Retinal pigment epithelial cell (primary cell): ENCODE measurements at places on chromosomes 4 and X.

DNA sequence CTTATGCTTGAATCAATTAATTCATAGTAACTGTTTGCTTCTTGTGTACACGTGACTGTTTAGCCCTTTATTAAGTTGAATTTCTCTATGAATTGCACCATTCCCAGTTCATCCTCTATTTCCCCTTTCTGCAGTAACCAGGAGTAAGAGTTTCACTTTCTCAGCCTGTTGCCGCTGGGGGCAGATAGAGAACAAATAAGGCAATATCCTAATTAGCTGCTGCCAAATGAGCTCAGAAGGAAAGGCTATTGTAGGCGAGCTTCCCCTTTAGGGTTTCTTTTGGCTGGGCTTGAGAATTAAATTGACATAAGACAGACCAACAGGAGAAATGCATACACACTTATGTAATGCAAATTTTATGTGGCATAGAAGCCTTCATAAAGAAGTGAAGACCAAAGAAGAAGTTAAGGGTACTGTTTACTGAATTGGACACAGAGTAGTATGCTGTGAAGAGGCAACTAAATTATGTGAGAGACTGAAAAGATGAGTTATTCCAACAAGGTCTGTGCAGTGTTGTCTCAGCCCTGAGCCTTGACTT, 1594.7 kb downstream of the TECRL start:
- DNase-seq, result no peak

GRCh38 chr4:38037612-38038011, 77.4 kb downstream of the PTTG2 start:
- no peak for DNase-seq

DNA sequence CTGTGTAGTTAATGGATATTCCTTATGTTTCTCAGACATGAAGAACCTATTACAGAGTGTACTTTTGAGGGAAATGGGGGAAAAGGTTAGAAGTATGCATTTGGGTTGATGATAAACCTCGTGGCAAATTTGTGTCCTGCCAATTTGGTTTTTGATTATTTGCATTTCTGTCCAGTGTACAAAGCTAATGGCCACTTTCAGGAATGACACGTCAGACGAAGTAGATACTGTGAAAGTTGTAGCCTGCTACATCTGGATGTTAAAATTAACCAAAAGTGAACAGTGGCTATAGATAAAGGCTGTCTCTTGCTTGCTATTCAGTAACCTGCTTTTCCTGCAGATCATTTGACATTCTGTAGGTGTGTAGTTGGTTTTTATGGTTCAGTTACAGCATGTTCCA, 1.0 kb downstream of the PRDX4 start:
- DNase-seq, result no peak

- no peak for DNase-seq
Measured at GRCh38 chrX:124269881-124270280, 62.6 kb upstream of the TEX13D start.

- DNase-seq, result no peak
Measured at GRCh38 chrX:133574716-133575115, 159.4 kb upstream of the GPC4 start.

GRCh38 chr4:5993876-5994811, 24.1 kb downstream of the C4orf50 start:
- DNase-seq, result no peak

- no peak for DNase-seq
Measured at GRCh38 chrX:150781677-150782076, 88.5 kb downstream of the MTMR1 start.

DNA sequence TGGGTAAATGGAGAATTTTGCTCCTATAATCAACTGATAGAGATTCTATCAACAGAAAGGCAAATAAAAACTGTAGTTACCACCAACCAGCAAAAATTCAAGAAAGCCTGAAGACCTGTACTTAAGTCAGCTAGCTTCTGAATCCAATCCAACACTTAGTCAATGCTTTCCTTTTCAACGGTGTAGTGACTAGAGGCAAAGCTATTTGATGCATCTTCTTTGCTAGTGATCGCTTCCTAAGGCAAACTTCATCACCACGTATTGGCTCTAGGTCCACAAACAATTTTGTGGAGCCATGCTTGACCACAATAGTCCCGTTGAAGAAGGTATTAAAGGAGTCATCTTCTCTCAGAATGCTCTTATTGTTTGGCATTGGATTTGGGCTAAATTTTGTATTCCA, 25.0 kb upstream of the UBA6 start:
- DNase-seq, result no peak

GRCh38 chrX:68417651-68418050, 15.6 kb downstream of the OPHN1 start:
- no peak for DNase-seq

DNA sequence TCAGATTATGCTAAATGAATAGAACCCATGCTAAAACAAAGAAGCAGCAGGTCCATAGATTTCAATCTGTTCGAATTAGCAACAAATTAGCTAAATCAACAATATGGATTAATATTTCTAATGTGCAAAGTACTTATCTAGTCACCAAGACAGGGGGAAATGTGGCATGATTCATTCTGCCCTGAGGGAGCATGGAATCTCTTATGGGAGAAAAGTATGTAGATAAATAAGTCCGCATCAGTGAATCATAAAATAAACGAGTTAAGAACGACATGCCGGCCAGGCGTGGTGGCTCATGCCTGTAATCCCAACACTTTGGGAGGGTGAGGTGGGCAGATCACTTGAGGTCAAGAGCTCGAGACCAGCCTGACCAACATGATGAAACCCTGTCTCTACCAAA, 102.1 kb downstream of the ANOS1 start:
- DNase-seq, result no peak

DNA sequence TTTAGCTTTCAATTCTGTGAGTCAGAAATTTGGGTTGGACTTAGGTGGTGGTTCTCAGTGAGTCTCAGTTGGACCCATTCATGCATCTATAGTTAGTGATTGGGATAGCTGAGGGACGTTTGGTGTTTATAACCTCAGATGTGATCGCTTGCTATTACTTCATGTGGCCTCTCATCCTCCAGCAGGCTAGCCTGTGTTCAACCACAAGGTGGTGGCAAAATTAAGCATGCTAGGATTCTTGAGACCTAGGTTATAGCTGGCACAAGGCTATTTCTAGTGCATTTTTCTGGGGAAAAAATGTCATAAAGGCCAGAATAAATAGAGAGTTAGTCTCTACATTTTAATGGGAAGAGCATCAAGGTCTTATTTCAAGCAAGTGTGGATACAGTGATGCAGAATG, 10.9 kb upstream of the GRPR start:
- DNase-seq, result no peak

DNA sequence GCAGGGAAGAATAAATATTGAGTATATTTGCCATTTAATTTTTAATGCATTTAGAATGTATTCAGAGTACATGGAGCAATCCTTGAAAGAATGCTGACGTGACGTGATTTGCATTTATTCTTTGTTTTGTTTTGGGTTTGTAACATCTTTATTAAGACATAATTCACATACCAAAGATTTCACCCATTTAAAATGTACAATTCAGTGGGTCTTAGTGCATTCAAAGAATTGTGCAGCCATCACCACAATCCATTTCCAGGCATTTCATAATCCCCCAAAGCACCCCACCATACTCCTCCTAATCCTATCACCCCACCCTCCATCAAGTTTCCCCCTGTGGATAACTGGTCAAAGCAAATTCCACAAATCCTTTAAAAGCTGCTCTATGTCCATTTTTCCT, 87.4 kb downstream of the FAM9B start:
- DNase-seq, result peak; percentile 71
